GM23338 (cell line): ENCODE measurements at places on chromosomes 5 and 9. TPM values are rescaled to one million over a fixed set of nuclear protein-coding genes. Genes with fewer than 3 reads are reported as not detected.
A peak's percentile ranks its signal among the peaks of the same experiment; 100 is the strongest.

DNA sequence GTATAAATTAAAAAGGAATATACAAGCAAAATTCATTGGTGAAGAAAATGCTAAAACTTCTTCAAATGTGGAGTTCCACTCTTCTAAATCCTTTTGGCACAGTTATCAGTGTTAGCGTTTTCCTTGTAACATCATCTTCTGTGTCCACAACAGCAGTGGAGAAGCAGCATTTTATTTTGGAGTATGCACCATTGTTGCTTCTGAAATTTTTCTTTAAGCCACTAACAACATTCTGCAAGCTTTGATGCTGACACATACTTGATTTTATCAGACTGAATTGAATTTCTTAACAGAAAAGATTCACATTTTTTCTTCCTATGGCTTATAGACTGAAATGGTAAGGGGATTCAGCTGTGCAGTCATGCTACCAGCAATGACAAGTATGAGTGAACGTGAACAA lies 60.8 kb upstream of the PTGER4 start:
- no peak for DNase-seq

DNA sequence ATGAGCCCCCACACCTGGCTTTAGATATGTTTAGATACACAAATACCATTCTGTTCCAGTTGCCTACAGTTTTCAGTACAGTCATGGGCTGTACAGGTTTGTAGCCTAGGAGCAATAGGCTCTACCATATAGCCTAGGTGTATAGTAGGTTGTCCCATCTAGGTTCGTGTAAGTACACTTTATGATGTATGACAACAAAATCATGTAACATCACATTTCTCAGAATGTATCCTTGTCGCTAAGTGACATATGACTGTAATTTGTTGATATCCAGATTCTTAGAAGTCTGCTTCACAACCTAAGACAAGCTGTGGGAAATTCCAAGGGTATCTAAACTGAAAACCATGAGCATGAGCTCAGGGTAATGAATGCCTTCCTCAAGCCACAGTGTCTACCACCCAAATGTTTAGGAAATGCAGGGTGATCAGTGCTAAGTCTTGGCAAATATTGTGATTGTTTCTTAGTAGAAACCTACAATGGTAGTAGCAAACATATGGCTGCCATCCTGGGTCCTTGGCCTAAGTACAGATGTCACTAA lies 8.4 kb downstream of the ECM2 start:
- no peak for DNase-seq

DNA sequence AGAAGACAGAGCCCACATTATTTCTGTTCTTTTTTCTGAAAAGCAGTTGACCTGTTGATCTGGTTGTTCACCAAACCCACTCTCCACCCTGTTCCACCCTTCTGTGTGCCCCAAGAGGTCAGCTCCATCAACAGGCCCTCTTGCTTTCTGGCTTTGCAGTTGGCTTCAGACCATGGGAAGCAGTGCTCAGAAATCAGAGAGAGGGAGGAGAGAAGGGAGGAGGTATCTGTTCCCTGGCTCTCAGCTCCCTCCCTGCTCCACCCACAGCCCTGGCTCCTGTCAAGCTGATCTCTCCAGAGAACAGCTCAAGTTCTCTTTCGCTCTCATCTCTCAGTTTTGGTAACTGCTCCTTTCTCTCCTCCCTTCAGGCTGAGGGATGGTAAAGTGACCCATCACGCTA lies 144.2 kb upstream of the RAI14 start:
- no peak for DNase-seq

DNA sequence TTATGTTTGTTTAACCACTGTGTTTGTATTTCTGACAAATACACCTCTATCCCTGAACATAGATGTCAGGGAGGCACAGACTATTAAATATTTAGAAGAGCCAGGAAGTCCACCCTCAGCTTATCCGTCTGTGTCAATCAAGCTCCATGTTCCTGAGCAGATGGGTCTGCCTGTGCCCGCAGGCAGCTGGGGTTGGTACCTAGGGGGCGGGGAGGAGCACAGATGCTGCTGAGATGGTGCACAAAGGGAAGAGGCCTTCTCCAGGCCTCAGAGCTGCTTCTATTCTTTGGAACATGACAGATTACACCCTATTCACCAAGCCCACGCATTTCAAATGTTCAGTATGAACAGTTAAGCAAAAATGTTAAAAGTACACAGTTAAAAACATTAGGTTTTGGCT lies 142.1 kb downstream of the EPB41L4A start:
- DNase-seq: peak; percentile 28

FBN2 gene
- 2.6 and 2.8 TPM in 2 replicates for polyA plus RNA-seq
